AG04449 (cell line): ENCODE measurements at places on chromosomes 1 and 21.
A peak's percentile ranks its signal among the peaks of the same experiment; 100 is the strongest.

DNA sequence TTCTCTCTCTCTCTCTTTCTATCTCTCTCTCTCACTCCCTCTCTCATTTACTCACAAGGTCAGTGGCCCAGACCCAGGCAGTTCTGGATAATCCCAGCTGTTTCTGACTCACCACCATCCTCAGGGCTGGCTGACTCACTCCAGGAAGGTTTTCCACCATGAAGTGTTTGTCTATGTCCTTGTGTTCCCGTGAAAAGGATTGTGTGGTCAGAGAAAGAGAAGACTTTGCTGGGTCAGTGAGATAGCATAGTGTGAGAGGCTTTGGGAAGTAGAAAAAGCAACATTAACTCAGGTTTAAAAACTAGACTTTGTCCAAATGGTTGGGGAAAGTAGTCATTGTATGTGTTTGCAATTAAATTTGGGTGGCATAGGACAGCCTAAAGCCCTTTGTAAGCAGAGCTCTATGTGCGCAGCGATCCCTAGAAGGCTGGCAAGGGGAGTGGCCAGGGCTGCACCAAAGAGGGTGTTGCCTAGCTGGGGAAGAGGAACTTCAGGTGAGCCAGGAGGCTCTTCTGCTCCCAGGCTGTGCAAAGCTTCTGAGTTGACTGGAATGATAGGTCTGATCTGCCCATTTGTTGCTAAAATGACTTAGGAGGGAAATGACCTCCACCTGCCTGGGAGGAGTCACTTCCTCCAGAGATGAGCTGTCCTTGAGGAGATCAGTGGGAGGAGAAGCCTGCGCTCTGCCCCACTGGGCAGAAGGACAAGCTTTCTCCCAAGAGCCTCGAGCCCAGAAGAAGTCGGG, 4.9 kb upstream of the CAPN2 start:
- DNase-seq, result peak; percentile 96

DNA sequence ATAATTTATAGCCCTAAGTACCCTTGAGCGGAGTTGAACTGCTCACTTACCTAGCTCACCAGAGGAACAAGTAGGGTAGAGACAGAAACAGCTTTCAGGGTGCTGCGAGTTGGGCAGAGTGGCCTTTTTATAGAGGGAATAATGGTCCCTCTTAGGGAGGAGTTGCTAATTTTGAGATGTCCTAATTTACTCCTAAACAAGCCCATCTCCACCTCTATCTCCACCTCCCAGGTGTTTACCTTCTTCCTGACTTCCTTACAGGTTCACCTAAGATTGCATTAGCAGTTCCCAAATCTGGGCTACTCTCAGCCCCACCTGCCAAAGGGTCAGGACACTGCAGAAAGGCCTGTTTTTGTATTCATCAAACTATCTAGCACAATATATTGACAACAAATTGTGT, at the start of gene HRNR:
TSS of gene HRNR (minus strand) at position 101 of the 400 bp plus-strand sequence. CDS start 940 bp downstream, outside the sequence.
- no peak for DNase-seq

DNA sequence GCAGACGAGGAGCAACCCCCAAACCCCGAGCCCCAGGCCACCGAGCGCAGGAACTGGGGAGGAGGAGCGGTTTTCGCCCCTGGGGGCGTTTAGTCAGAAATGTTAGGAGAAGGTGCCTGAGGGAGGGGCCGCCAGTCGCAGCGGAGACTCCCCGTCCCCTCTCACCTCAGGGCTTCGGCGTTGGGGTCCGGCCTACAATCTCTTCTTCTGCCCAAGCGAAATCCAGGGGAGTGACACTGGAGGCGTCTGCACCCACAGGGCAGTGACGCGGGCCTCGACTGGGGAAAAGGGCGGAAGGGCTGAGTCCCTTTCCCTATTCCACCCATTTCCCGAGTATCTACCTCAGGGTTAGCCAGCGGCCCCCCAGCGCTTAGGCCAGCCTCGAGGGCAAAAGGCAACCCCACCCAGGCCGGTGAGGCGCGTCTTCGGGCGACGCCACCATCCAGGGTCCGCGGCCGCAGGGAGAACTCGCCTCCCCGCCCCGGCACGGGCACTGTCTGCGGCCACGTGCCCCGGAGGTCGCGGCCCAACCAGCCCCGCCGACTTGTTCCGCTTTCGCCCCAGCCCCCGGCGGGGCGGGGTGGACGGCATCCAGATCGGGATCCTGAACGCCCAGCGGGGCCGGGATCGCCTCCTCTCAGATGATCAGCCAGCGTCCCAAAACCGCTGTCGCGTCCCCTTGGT, 118.7 kb upstream of the BARHL2 start:
- DNase-seq, result no peak

DNA sequence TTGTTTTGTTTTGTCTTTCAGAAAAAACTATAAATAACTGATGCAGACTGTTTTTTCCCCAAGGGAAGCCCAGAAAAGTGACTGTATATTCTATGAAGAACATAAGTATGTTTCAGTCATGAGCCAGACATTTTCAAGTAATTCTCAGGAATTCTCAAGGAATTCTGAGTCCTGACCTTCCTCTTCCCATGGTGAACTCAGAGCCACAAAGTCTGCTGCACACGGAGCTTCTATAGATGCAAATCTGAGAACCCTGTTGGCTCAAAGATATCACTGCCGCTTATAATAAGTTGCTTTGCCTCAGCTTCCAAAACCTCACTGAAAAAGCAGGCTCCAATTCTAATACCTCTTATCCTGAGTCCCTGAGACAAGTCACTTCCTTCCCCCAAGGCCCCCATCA, 418.5 kb upstream of the RUNX1 start:
- DNase-seq, result peak; percentile 31

- DNase-seq, result no peak
Measured at GRCh38 chr1:27358928-27359313, 7.8 kb downstream of the MAP3K6 start.

DNA sequence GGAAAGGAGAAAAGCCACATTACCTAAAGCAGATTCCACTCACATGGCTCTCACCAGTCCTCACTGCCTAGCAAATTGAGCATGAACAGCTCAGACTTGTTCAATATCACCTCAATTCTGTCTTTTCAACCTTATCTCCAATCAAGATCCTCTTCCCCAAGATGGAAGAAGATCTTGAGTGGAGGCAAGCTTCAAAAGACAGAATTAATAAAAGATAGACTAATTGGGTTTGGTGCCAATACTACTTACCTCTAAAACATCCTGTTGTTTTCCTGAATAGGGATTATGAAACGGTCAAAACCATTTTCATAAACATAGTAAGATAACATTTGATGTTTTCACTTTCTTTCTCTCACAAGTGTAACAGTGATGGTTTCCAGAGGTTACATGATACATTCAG, 349.2 kb upstream of the PLD5 start:
- DNase-seq, result no peak

- DNase-seq, result no peak
Measured at GRCh38 chr21:28489821-28490350, 502.8 kb downstream of the LTN1 start.
